CD4-positive, alpha-beta T cell treated with Interleukin-15 for 4 hours (primary cell): ENCODE measurements at places on chromosomes 11 and 22.

GRCh38 chr11:114092478-114092877 is 33.0 kb downstream of the ZBTB16 start:
- no peak for DNase-seq

DNA sequence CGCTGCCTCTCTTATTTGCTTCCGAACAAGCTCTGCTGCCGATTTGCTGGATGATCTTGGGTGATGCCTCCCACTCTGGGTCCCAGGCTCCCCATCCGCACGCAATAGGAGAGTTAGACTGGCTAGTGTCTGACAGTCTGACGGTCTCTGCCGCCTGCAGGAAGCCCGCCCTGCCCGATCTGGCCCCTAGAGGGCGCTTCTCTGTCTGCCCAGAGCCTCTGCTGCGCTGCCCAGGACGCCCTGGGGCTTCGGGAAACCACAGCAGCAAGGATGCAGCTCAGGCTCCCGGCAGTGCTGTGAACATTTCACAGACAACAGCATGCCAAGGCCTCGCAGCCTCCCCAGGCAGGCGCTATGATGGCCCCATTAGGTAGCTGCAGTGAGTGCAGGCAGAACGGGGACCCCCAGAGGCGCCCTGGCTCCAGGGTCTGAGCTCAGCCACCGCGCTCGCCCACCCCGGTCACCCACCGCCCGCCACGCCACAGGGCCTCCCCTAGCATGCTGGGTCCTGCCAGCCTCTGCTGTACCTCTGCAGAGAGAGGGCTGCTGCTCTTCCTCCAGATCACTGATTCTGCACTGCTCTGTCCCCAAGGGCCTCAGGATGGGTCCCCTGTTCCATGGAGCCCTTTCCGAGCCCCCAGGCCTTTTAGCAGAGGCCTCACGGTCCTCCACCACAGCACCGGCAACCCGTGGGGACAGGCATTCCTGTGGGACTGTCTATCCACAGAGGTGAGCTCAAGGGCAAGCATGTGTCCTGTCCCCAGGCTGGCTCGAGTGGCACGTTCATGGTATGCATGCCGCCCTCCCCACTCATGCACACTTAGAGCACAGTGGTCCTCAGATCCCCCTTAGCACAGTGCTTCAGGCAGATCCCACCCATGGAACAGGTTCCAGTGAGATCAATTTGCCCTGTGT is 4.3 kb upstream of the BAIAP2L2 start:
- peak; percentile 73 for DNase-seq

DNA sequence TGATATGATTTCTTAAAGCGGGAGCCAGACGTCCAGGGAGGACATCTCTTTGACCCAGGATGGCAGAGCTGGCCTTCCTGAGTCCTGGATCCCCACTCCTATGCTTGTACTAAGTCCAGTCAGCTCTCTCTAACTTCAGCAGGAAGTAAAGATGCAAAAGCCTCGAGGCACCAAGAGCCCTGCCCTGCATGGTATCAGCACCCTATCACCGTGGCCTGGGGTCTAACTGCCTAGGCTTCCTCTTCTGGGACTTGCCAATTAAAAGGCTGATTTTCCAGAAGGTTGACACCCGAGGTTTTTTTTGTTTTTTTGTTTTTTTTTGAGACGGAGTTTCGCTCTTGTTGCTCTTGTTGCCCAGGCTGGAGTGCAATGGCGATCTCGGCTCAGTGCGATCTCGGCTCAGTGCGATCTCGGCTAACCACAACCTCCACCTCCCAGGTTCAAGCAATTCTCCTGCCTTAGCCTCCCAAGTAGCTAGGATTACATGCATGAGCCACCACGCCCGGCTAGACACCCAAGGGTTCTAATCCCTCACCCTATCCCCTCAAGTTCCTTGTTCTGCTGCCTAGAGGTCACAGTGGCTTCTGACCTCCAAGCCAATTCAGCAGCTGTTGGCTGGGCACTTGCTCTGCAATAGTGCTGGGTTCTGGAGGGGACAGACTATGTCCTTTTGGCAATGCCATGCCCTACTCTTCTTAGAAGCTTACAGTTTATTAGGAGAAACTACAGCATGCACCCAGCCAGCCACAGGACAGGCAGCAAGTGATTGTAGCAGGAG is 50.6 kb upstream of the FTH1 start:
- DNase-seq = no peak

DNA sequence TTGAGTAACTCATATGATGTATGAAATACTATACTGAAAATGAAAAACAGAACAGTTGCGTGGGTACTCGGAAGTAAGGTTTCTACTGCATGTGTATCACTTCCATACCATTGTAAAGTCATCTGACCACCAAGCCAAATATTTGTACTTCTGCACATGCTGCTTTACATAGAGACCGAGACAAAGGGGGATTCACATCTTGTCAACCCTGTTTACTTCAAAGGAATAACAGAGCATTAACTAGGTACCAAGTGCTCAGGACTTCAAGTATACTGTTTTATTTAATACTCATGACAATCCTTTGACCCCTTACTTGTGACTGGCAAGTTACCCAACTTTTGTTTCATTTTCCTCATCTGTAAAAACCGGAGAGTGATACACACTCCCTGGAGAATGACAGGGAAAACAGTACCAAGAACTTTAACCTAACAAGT is 9.9 kb downstream of the MAPK1 start:
- DNase-seq = no peak

GRCh38 chr22:46611189-46611588 is 9.0 kb upstream of the GRAMD4 start:
- DNase-seq = no peak
